ENCODE measurements at places on chromosomes 6 and 20. TPM values are rescaled to one million over a fixed set of nuclear protein-coding genes. Genes with fewer than 3 reads are reported as not detected.

- no peak overlapping the region for H3K27ac ChIP-seq
- no peaks in the 10 kb centered on the region for H3K4me1 ChIP-seq
- H3K27me3 ChIP-seq: no peaks in the 10 kb centered on the region
- DNase-seq: no peak
- no peaks in the 10 kb centered on the region for H3K36me3 ChIP-seq
These were observed 138.0 kb upstream of the RREB1 start for GRCh38 chr6:6969761-6970223.

Gene ALDH5A1
- total RNA-seq: 20.7 TPM

- H3K4me3 ChIP-seq: no peak overlapping the region
- no peak for DNase-seq
- H3K27ac ChIP-seq: no peak overlapping the region
- peaks cover 8% of the 10 kb centered on the region for H3K27me3 ChIP-seq
- no peaks in the 10 kb centered on the region for H3K4me1 ChIP-seq
These were observed 256.8 kb downstream of the SYNE1 start for GRCh38 chr6:152380351-152380767.

DNA sequence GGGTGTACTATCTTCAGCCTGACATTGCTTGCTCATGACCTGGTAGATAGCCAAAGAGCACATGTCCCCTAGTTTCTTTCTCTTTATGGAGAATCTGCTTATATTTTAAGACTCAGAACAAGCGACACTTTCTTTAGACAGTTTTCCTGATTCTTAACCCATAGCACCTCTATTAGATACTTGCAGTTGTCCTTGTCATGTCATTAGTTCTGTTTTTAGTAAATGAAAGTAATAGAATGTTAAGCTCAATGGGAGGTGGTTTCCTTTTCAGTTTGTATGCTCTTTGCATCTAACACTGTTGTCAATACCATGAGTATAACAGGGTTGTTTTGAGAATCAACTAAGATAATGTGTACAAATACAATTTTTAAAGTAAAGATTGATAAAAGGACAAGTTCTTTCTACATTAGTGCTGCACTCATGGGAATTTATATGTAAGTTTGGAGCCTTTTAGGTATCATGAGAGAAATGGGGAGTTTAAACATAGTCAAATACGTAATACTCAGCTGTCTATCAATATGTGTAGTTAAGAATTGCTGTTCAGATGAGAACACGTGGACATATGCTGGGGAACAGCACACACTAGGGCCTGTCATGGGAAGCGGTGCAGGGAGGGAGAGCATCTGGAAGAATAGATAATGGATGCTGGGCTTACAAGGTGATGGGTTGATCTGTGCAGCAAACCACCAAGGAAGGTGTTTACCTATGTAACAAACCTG lies 124.3 kb downstream of the GRM1 start:
- H3K4me3 ChIP-seq: no peak overlapping the region
- H3K36me3 ChIP-seq: no peaks in the 10 kb centered on the region
- H3K27me3 ChIP-seq: peaks cover 3% of the 10 kb centered on the region

DNA sequence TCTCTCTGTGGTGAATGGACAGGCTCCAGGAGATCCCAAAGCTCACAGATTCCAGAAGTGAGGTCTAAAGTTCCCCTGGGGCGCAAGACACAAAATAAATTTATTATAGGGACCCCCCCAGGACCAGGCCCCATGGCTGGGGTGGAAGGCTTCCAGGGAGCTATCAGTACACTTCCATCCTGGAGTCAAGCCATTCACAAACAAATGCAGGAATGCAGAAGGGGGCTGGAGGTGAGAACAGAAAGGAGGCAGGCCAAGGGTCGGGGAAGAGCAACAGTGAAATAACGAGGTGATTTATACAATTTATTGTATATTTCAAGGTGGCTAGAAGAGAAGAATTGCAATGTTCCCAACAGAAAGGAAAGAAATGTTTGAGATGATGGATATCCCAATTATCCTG lies 126.9 kb downstream of the LY86 start:
- H3K4me3 ChIP-seq: no peak overlapping the region
- no peak for DNase-seq
- peaks cover 7% of the 10 kb centered on the region for H3K27me3 ChIP-seq

Gene TPD52L2
- 44.6 TPM for total RNA-seq

Data from activated CD8-positive, alpha-beta T cell treated with anti-CD3 and anti-CD28 coated beads for 36 hours (primary cell).